ENCODE measurements at places on chromosomes 6 and 20.

- no peak for DNase-seq
Measured at GRCh38 chr6:126927841-126928240, 190.6 kb upstream of the RSPO3 start.

DNA sequence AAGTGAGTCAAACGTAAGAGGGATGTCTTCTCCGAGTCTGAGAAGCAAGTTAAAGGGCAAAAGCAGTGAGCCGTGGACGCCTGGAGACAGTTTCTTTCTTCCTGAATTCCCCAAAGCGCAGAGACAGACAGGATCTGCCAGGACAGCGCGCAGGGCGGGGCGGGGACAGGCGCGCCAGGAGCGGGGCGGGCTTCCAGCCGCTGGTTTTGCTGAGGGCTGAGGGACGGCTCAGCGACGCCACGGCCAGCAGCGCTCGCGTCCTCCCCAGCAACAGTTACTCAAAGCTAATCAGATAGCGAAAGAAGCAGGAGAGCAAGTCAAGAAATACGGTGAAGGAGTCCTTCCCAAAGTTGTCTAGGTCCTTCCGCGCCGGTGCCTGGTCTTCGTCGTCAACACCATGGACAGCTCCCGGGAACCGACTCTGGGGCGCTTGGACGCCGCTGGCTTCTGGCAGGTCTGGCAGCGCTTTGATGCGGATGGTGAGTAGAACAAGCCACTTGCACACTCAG is at the start of gene SCGN:
Gene SCGN (plus strand): TSS at position 209 of the 509 bp plus-strand sequence. CDS start 189 bp downstream, at position 398.
- DNase-seq, result no peak

GRCh38 chr6:47276377-47276776 is 33.3 kb downstream of the TNFRSF21 start:
- DNase-seq, result no peak

GRCh38 chr6:311679-312220 is 19.5 kb downstream of the DUSP22 start:
- DNase-seq, result no peak

DNA sequence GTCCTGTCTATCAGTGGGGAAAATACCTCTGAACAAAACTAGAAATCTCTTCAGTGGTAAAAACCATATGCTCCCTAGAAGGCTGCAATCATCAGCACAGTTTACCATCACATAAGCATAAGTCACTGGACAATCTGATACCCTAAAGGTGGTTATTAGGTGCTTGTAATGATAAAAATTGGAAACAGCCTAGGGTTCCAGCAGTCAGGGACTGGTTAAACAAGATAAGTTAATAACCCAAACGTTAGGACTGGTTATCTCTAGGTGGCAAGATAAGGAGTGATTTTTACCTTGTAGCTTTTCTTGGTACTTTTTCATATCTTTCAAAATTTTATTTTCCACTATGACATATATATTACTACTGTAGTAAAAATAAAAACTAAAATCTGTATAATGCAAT is 11.0 kb downstream of the ECI2 start:
- DNase-seq, result no peak

GRCh38 chr20:2840967-2841531 is 504 bp downstream of the VPS16 start:
- DNase-seq, result peak; percentile 73

GRCh38 chr6:169213814-169214520 is 39.7 kb downstream of the THBS2 start:
- no peak for DNase-seq

- no peak for DNase-seq
Measured at GRCh38 chr20:36784900-36785299, 11.3 kb upstream of the DSN1 start.

GRCh38 chr6:170228946-170229310 is 62.0 kb downstream of the DLL1 start:
- DNase-seq, result no peak

- DNase-seq, result no peak
Measured at GRCh38 chr20:33240923-33241322, 5.1 kb downstream of the BPIFA1 start.

- no peak for DNase-seq
Measured at GRCh38 chr6:6781172-6781872, 192.8 kb downstream of the LY86 start.

DNA sequence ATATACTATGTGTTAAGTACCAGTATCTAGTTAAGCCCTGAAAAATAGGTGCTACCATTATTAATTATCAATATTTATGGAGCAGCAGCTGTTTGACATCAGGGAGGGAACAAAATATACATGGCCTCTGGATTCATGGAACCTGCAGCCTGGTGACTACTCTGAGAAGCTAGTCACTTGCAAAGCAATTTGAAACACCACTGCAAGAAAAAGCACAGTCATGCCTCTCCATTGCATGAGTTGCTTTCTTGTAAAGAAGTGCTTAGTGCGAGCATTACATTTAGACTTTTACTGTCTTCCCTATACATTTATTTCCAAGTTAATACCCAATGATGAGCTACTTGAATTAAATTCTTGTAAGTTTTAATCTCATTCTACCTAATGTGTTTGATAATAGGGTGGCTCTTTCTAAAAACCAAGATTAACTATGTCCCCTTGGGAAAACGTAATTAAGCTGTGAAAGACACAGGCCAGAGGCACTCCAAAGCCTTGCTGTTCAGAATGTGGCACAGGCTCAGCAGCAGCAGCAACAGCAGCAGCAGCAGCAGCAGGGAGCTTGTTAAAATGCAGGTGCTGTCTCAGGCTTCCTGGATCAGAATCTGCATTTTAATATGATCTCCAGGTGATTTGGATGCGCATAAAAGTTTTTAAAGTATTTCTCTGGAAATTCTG is 83.6 kb downstream of the PFDN4 start:
- DNase-seq, result no peak

DNA sequence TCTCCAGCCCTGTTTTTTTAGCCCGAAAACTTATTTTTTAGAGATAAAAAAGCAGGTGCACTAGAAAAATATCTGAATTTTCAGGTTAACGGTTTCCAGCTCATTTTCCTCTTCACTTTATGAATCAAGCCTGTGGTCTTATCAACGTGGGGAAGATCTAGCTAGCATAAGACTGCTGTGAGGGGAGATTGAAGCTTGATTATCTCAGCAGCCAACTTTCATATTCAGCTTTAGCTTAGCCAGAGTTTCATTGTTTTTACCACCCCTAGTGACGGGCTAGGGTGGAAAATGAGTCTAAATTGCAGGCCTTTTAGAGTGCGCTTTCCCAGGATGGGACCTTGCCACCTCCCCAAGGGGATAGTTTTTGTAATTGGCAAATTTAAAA is 11.9 kb upstream of the RBM38 start:
- no peak for DNase-seq

DNA sequence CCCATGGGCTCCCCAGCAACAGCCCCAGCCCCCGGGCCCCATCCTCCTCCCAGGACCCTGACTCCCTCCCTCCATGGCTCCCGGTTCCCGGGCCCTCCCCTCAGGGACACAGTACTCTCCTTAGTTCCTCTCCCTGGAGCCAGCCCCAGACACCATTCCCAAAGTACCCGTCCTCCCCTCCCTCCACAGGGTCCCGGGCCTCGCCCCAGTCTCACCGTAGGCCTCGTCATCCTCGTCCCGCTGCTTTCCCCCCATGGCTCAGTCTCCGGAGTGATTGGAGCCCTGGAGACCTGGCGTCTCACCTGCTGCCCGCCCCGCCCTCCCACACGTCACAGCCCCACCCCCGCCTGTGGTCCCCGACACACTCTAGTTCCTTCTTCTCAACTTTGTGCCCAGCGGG is at the start of gene SLC44A4:
Gene SLC44A4 (minus strand): TSS at position 272 of the 400 bp plus-strand sequence. CDS start 17 bp downstream, at position 255.
- DNase-seq, result peak; percentile 84

DNA sequence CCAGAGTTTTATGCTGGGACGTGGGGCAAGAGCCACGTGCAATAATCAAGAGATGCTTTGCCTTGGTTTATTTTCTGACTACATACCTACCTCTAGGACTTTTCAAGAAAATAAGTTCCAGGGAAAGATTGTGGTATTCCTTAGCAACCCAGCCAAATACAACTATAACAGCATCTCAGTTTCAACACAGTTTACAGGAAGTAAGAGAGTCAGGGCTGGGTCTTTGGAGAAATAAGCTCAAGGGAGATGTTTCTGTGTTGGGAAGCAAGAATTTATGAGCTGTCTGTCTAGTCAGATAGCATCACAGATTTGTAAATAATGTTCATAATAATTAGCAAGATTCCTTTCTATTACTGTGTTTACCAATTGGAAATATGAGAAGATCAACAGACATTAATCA is 35.1 kb downstream of the MAP3K5 start:
- DNase-seq, result no peak

DNA sequence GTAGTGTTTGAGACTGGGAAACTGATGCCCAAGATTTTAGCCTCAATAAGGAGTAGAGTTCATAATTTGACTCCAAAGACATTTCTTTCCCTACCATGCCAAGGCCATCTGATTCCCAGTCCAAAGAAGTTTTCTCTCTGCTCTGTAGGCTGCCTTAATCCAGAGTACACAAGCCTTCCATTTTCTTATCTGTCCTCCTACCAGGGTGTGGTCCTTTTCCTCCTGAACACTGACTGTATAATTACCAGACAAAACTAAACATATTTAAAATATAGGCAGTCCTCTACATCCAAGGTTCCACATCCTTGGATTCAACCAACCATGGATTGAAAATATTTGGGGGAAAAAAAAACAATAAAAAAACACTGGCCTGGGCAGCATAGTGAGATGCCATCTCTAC is 108.4 kb downstream of the SLC16A10 start:
- DNase-seq, result no peak

- DNase-seq, result no peak
Measured at GRCh38 chr20:16485401-16485800, 87.8 kb downstream of the KIF16B start.

DNA sequence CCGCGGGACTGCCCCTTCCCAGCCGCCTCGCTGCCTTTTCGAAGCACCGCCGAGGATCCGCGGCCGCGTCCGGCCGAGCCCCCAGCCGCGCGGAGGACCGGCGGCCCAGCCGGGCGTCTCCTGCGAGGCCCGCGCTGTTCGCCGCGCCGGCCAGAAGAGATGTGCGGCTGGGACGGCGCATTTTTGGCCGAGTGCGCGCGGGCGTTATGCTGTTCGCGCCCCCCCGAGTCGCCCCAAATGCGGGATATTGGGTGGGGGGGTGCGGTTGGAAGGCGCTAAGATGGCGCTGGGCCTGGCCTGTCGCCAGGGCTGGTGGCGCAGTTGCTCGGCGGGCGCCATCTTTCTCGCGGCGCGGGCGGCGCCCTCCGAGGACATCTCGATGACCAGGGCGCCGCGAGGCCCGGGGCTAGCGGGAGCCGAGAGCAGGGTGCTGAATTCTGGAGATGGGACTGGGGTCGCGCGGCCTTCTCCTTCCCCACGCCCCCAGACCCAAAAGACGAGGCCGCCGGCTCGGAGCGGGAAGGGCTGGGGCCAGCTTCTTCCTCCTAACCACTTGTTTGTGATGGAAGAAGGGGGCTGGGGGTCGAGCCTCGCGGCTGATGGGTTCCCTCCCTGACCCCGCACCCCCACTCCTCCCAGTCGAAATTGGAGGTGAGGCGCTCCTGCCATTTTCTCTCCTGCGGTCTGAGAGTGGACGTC is 1.5 kb downstream of the BICRAL start:
- DNase-seq, result peak; percentile 87

- no peak for DNase-seq
Measured at GRCh38 chr20:36585410-36586125, 12.2 kb downstream of the TGIF2 start.
